Left cardiac atrium (tissue), 4 donors: ENCODE measurements at places on chromosomes 6 and 20.

DNA sequence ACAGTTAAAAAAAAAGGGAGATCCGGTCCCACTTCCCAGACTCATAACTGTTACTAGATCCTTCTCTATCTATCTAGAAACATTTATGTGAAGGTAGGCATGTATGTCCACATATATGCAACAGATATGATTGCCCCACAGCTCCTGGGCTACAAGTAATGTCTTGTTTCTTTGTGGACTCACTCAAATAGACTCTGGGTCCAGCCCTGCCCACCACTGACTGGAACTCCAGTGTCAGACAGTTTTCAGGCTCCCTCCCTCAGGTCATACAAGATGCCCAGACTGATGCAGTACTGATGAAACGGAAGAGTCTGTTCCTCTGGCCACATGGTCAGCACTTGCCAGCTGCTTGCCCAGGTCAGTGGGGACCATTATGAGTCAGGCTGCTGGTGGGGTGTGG is 30.8 kb upstream of the IER3 start:
- no peak for DNase-seq

- DNase-seq: no peak
Measured at GRCh38 chr6:51992876-51993275, 94.5 kb downstream of the PKHD1 start.

- no peak for DNase-seq
Measured at GRCh38 chr20:38523697-38524096, 51.1 kb downstream of the RALGAPB start.

DNA sequence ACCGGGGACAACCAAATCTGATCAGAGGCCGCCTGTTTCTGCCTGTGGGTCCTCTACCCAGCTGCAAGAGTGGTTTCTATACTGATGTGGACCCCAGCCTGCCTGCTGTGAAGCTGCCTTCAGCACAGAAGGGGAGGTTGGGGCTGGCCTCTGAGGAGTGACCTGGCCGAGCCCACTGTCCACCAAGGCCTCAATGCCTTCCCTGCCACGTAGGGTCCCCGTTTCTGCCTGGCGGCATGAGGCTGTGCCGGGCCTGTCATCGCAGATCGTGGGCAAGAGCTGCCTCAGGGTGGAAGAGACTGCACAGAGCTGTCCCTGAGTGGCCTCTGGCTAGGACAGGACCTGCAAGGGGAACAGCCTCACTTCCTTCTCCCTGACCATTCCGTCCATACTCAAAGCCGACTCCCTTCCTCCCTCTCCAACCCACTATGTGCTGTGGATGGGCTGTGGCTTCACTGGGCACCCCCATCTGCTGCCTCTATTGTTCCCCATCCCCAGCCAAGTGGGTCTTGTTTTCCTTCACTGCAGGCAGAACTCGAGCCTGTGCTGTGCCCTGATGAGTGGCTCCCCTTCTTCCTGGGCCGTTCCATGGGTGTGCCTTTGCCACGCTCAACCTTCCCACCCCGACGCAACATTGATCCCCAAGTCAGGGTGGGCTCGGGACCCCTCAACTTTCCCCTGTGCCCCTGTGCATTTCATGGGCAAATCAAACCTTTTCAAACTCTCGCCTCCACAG is 60.3 kb downstream of the ERMARD start:
- no peak for DNase-seq

DNA sequence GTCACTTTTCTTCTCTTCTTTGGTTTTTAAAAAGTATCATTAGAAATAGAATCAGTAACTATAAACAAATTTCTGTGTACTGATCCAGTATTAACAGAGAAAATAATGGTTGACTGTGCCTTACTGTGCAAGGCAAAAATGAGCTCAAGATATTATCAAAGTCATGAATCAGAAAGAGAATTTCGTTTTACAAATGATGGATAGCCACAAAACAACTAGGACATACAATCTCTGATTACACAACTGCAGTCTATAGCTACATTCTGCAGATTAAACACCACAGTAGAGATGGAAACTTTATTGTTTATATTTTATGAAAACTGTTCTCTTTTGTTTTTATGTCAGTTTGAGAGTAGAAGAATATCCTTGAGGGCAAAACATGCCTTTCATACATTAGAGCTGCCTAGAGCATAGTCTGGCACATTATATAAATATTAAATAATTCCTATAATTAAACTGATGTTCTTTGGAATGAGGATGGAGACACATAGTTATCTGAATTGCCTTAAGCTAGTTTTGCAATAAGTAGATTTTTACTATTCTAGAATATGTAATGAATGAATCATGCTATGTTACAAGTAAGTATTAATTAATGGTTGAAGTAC is 333.1 kb downstream of the LAMA2 start:
- no peak for DNase-seq

DNA sequence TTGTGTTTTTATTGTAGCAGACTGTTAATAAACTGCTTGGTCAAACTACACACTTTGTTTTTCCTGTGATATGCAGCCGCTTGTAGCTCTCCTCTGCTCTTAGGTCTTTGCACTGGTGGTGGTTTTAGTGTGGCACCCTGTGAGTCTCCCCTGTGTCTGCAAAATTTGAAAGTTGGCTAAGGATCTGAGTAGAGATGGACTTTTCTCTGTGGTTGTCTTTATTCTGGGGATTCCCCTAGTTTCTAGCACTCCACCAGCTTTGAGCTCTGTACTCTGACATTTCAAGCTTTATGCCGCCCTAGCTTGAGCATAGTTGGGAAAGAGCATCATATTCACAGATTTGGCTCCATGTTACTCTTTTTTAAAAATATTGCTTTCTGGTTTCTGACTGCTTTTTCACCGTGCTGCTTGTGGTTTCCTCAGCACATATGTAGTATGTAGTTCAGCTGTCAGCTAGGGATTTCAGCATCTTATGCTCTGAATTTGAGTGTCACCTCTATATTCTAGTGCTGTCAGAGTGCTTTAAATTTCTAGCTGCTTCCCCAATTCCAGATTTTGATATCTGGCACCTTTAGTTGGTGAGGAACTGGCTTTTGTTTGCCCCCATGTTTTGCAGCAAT is 25.4 kb downstream of the CDYL start:
- no peak for DNase-seq

DNA sequence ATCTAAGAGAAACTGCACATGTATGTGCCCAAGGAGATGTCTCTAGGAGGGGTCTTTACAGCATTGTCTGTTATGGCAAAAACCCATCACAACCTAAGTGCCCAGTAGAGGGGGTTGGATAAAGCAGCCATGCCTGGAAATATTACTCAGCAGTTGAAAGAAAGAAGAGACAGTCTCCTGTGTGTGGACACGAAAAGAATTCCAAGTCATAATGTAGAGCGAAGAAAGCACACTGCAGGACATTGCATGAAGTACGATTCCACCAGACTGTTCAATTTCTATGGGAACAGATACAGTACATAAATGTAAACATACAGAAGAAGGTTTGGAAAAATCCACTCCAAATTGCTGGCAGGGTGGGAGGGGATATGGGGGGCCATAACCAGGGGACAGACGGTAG is 7.3 kb upstream of the TGM2 start:
- DNase-seq: no peak

DNA sequence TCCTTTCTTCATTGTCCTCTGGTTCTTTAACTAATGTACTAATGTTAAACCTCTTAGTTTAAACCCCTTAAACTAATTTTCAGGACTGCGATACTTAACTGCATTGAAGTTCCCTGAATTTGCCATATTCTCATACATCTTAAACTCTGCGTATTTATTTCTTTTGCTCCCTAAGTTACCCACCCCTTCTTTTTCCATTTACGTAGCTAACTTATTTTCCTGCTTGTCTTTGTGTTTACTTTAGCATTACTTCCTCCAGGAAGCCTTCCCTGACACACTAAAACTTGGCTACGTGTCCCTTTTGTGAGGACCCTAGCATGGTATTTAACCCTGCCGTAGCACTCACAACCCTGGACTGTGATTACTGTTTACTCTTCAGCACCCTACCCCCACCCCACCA is 79.0 kb downstream of the UBR2 start:
- DNase-seq: no peak

DNA sequence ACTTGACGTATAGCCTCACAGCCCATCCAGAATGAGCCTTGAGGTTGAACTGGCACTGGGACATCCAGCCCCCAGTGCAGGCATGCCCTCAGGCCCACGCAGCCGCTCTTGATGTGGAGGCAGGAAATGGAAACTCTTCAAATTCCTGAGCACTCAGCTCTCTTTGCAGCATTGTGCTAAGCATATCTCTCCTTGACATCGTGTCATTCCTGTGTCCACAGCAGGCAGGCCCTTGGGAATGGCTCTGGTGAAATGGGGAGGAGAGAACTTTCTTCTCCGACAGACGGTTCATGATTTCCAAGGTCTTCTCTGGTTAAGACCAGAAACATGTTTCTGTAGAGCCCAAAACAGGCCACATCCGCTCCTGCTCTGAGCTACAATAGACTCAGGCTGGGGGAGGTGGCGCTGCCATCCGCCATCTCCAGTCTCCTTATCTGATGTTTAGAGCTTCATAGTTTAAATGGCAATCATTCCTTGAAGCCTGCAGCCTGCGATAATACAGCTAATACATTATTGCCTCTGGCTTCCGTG is 248.8 kb downstream of the CDH4 start:
- DNase-seq: no peak

DNA sequence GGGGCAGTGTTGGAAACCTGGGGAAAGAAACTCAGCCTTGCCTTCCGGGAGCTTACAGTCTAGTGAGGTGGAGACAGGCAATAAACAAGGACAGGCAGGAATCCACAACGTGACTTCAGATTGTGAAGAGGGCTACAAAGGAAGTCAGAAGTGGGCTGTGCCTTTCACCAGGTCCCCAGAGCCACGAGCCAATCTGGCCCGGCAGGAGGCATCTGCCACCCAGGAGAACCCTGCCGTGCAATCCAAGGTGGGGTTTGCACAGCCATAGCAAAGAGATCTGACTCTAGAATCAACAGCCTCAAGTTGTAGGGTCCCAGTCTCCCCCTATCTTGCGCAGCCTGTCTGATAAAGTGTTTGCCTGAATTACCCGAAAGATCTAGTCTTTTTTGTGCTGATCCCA is 5.5 kb downstream of the SLC32A1 start:
- no peak for DNase-seq

- DNase-seq: peak; percentile 77
Measured at GRCh38 chr20:3080939-3081388, 3.6 kb downstream of the AVP start.

GRCh38 chr6:90131125-90131524 is 165.5 kb downstream of the BACH2 start:
- DNase-seq: no peak

- no peak for DNase-seq
Measured at GRCh38 chr20:9270831-9271230, 201.9 kb downstream of the PLCB4 start.

DNA sequence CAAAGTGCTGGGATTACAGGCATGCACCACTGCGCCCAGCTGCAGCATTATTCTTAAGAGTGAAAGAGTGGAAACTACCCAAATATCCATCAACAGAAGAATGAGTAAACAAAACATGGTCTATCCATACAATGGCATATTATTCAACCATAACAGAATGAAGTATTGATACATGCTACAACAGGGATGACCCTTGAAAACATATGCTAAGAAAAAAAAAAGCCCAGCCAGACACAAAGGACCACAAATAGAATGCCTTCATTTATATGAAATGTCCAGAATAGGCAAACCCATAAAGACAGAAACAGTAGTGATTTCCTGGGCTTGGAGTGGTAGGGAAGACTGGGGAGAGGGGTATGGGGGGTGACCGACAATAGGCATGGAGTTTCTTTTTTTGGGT is 7.1 kb downstream of the TUBB2B start:
- DNase-seq: no peak

- DNase-seq: no peak
Measured at GRCh38 chr20:53805895-53806384, 212.3 kb upstream of the ZNF217 start.

GRCh38 chr6:80482056-80482455 is 375.6 kb downstream of the BCKDHB start:
- no peak for DNase-seq

DNA sequence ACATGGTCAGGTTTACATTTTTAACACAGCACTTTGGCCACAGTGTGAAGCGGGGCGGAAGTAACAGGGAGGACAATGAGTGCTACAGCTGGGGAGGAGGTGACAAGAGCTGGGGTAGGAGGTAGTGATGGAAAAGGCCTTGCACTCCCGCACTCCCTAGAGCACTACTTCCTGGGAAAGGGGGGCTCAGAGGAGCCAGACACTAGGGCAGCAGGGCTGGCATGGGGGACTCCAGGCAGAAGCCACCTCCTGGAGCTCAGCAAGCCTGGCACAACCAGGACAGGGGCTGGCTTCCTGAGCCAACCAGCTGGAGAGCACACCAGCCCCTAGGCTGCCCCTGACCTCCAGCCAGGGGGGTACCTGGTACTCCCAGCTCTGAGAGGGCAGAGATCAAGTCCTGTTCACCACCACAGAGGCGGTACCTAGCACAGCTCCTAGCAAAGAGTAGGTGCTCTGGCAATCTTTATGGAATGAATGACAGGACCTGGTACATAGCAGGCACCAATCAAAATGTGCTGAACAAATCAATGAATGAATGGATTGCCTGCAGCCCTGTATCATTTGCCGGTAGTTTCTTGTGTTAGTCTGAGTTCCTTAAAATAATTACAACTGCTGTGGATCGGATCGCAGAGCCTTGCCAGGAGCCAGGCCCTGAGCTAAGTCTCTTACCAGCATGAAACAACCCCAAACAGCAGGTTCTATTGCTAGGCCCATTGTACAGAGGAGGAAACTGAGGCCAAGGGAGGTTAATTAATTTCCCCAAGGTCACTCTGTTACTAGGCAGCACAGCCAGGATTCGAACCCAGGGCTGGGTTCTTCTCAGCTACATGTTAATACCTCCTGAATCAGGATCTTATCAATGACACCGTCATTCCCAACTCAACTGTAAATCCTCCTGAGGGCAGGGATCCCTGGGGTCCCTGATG is 15.5 kb downstream of the NOL4L start:
- DNase-seq: no peak

DNA sequence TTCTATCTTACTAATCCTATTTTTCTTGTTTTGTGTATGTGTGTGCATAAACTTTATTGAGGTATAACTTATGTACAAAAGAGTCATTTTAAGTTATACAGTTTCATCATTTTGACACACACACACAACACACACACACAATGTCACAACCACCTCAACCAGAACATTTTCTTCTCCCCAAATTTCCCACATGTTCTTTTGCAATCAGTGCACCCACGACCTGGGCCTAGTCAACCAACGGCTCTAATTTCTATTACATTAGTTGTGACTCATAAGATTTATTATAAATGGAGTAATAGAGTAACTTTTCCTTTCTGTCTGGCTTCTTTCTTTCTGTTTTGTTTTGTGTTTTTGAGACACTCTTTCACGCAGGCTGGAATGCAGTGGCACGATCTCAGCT is 9.8 kb upstream of the POM121L2 start:
- no peak for DNase-seq

GRCh38 chr6:124783344-124783743 is 178.9 kb upstream of the RNF217 start:
- no peak for DNase-seq

GRCh38 chr6:31057426-31058003 is 47.2 kb downstream of the MUC22 start:
- no peak for DNase-seq
